PC-3 (cell line): ENCODE measurements at places on chromosomes 7 and 10.
A peak's percentile ranks its signal among the peaks of the same experiment; 100 is the strongest.

DNA sequence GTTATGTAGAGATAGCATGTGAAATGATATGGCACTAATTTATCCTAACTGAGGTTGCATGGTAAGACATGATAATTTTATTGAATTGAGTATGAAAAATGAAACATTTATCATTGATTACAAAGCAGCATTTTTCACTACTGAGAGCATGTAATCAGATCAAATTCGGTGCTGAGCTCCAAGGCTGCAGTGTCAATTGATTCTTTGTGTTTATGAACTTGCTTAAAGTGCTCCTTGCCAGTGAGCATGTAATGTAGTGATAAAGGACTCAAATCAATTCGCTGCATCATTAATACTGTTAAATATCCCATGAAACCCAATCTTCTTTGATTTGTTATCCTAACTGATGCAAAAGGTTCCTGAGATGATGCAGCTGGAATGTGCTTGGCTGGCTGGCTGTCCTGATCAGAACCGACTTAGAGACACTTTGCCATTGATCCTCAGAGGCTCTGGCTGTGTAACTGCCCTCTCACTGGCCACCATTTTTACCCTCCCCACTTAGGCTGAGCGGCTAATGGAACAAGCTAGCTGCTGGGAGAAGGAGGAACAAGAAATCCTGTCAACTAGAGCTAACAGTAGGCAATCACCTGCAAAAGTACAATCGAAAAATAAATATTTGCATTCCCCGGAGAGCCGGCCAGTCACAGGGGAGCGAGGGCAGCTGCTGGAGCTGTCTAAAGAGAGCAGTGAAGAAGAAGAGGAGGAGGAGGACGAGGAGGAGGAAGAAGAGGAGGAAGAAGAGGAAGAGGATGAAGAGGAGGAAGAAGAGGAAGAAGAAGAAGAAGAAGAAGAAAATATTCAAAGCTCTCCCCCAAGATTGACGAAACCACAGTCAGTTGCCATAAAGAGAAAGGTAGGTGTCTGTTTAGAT, 89.8 kb upstream of the SAMD8 start:
- DNase-seq, result peak; percentile 61

GRCh38 chr7:147833557-147833956, 757.0 kb upstream of the C7orf33 start:
- no peak for DNase-seq

DNA sequence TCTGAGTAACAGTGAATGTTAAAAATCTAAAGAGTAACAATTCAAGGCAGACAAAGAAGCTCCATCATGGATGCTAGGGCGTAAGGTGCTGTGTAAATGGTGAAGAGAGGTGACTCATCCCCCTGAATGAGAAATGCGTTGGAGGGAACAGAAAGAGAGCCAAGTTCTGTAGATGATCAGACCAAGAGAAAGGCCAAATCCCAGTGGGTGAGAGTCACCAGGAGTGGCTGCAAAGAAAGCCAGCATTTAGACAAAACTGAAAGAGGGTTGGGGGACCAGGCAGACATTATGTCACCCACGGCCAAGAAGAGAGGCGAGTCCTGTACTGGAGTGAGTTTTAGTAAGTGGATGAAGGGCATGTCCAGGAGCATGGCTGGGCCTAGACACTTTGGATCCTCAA, 153.1 kb downstream of the TRIL start:
- DNase-seq, result peak; percentile 74

DNA sequence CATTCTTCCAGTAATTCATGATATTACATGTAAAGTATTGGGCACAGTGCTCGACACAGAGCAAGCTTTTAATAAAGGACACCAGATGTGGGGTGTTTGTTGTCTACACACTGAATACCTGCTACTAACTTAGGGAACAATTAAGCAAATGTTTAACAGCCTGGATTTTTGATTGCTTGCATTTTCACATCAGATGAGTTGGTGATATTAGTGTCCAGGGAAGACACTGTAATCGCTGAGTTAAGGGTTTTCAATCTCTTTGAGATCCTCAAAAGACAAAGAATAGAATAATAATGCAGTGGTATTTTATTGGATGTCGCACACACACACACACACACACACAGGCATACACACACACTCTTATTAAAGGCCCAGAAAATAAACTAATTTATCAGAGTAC, 79.1 kb downstream of the VIM start:
- no peak for DNase-seq

DNA sequence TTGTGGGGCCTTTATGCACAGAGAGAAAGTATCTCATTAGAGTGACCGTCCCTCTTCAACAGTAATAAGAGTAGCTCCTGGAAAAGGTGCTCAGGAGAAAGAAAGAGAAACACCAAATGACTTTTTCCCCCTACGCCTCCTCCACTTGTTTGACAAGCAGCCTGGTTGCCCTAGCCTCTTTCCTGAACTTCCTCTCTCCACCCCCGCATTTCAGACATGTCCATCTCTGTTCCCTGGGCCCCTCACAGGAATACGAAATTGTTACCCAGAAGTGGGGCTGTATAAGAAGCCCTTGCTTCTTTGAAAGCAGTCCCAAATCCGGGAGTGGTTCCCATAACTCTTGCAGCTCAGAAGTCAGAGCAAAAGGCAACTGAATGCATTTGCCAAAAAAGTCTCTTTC, 119.6 kb upstream of the ADO start:
- no peak for DNase-seq

GRCh38 chr7:157486007-157486755, 149.4 kb downstream of the DNAJB6 start:
- DNase-seq, result no peak

DNA sequence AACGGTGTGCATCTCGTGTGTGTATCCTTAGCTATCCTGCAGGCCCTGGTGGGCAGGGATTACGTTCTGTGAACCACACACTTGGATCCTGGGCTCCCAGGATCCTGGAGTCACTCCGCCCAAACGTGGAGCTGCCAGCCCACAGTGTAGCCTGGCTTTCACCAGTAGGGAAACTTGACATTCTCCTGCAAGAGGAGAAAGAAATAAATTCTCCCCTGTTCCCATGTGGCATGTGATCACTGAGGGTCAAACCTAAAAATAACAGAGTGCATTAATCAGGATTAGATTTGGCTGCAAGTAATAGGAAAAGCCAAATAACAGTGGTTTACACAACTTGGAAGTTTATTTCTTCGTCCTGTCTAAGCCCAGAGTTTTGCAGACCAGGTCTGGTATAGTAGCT, 32.3 kb downstream of the PALD1 start:
- DNase-seq, result no peak

DNA sequence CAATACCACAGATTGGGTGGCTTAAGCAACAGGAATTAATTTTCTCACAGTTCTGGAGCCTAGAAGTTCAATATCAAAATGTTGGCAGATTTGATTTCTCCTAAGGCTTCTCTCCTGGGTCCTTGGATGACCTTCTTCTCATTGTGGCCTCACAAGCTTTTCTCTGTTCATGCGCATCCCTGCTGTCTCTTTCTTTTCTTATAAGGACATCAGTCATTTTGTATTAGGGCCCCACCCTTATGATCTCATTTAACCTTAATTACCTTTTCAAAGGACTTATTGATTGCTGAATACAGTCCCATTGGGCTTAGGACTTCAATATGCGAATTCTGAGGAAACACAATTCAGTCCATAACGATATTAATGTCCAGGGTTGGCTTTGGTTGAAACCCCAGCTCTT, 285.4 kb downstream of the HDAC9 start:
- no peak for DNase-seq

- no peak for DNase-seq
Measured at GRCh38 chr10:89992575-89992974, 291.2 kb downstream of the KIF20B start.

- no peak for DNase-seq
Measured at GRCh38 chr7:14875941-14876587, 26.5 kb downstream of the DGKB start.

GRCh38 chr7:1564603-1565022, 5.2 kb downstream of the PSMG3 start:
- peak; percentile 26 for DNase-seq

DNA sequence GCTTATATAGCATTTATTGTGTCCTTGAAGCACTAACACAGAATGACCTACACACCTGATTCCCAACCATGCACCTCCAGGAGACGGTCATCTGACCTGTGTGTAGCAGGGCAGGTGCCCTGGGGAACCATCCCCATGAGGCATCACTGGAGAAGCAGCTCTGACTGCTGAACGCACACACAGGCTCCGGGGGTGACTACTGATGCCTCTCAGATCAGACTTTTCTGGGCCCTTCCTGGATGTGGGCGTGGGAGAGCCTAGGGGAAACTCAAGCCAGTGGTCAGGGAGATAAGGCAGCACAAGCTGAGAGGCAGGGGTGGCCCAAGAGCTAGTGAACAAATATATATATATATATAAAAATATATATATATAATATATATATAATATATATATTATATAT, 37.6 kb downstream of the CPXM2 start:
- DNase-seq, result no peak

DNA sequence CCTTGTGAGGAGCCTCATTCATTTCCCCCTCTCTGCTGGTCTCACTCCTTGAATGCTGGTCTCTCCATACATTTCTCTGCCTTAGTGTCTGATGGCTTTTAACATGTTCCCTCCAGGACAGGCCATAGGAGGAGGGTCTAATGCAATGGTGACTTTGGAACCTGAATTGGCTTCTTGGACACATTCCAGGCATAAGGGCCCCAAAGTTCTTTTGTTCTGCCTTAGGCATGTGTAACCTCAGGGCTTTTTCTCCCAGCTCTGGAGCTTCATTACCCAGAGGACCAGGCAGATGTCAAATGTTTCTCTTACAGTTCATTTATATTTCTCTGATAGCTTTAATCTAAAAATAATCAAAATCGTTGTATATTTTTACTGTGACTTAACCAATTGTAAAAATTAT, 162.6 kb downstream of the SDK1 start:
- no peak for DNase-seq

GRCh38 chr7:30028749-30029635, 780 bp downstream of the PLEKHA8 start:
- peak; percentile 32 for DNase-seq

DNA sequence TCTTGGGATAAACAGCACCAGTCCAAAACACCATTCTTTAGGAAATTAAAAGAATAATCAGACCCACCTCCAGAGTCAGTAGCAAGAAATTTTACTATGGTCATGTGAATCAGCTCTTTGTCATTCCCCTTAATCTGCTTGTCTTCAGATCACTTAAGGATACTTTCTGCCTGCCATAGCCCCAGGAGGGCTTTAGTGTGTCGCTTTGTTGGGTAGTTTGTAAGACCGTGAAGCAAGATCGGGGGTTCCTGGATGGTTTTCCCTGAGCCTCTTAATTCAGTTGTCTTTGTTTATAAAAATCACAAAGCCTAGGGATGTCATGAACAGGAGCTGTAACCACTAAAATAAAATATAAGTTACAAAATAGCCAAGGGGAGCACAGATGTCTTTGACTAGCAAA, 223.6 kb downstream of the RELN start:
- DNase-seq, result no peak

DNA sequence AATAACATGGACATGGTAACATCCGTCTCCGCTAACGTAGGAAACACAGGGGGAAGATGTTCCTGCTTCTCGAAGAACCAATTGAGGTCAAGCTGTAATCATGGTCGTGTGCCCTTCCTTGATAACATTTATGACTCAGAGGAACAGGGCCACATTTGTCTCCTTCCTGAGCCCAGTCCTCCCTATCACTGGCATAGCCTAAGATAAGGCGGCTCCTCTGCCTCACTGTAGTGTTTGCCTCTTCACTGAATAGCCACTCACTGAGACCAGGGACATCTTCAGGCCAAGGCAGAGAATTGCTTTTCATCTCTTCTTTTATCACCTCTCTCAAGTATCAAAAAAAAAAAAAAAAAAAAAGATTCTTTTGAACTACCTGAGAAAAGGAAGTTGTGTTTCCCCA, 5.4 kb upstream of the GRM8 start:
- DNase-seq, result no peak

DNA sequence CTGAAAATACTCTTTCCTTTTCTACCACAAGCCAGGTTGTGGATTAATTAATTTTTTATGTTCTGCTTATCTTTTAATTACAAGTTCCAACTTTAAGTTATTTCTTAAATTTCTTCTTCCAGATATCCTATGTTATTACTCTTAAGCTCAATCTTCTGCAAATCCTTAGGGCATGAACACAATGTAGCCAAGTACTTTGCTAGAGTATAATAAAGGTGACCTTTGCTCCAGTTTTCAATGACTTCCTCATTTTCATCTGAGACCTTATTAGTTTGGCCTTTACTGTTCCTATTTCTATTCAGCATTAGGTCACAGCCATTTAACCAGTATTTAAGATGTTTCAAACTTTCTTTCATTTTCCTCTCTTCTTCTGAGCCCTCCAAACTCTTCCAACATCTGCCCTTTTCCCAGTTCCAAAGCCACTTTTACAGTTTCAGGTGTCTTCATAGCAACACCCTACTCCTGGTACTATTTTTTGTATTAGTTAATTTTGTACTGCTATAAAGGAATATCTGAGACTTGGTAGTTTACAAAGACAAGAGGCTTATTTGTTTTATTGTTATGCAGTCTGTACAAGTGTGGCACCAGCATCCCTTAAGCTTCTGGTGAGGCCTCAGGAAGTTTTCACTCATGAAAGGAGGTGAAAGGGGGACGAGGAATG, 886.2 kb upstream of the GHITM start:
- DNase-seq, result no peak

- DNase-seq, result no peak
Measured at GRCh38 chr7:108613949-108614381, 44.3 kb downstream of the DNAJB9 start.

GRCh38 chr7:55066938-55067337, 48.1 kb downstream of the EGFR start:
- no peak for DNase-seq

- DNase-seq, result peak; percentile 82
Measured at GRCh38 chr7:135169141-135169963, 1.2 kb downstream of the CYREN start.

GRCh38 chr7:47941136-47941844, 7.0 kb downstream of the PKD1L1 start:
- peak; percentile 68 for DNase-seq

- no peak for DNase-seq
Measured at GRCh38 chr10:19825700-19826099, 9.5 kb downstream of the PLXDC2 start.

DNA sequence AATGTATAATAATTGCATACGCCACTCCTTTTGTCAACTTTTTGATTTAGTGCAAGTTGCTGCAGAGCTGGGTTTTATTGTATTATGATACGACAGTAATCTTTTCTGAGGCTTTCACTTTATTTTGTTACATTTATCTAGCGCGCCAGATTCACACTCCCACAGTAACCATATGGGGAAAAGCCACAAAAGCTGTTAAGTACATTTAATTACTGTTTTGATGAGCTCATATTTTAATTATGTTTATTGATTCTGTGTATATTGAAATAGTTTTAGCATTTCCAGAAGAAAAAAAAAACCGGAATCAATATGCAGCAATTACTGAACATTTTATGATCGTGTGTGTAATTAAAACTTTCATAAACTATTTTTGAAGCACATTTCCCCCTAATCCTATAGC, 118.5 kb downstream of the RAB11FIP2 start:
- no peak for DNase-seq

GRCh38 chr10:18501629-18502028, 149.8 kb downstream of the NSUN6 start:
- DNase-seq, result no peak

DNA sequence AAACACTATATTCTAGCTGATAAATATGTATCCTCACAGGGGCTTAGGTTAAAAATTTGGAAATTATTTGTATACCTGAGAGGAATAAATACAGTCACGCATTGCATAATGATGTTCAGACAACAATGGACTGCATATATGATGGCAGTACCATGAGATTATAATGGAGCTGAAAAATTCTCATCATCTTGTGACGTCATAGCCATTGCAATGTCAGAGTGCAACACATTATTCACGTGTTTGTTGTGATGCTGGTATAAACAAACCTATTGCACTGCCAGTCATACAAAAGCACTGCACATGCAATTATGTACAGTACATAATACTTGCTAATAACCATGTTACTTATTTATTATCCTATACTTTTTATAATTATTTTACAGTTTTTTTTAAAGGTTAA, 31.4 kb downstream of the STEAP1B start:
- DNase-seq, result no peak
